ENCODE measurements at places on chromosomes 13 and 19.

GRCh38 chr13:50189450-50189849, 174.2 kb downstream of the KCNRG start:
- DNase-seq = no peak

GRCh38 chr13:51324714-51325420, 14.6 kb upstream of the SERPINE3 start:
- no peak for DNase-seq

GRCh38 chr13:20136781-20137703, 23.8 kb downstream of the GJA3 start:
- DNase-seq = no peak

DNA sequence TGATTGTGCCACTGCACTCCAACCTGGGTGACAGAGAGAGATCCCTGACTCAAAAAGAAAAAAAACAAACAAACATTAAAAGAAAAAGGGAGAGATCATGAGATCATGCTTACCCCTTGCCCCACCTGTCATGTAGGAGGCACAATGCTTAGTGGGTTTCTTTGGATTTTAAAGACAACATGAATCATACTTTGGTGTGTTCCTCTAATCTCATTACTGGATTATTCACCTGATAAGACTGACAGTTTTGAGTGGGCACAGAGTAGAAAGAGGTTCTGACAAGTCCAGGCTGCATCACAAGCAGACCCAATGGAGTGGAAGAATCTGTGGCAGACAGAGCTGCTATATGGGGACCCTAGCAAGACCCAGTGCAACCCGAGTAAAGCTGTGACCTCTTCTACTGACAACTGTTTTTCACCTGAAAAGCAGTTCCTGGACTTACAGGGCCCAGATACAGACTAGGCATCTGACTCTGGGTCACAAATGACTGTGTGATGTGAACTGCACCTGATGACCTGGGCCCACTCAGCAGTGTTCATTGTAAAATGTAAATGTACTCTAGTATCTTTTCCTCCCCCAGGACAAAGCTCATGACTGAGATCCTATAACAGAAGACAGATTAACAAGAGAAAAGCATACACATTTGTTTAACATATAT, 28.9 kb upstream of the USP12 start:
- DNase-seq = no peak

- no peak for DNase-seq
These were observed 181.5 kb downstream of the POSTN start for GRCh38 chr13:37417060-37417441.

GRCh38 chr13:80430561-80430960, 89.6 kb upstream of the SPRY2 start:
- no peak for DNase-seq

DNA sequence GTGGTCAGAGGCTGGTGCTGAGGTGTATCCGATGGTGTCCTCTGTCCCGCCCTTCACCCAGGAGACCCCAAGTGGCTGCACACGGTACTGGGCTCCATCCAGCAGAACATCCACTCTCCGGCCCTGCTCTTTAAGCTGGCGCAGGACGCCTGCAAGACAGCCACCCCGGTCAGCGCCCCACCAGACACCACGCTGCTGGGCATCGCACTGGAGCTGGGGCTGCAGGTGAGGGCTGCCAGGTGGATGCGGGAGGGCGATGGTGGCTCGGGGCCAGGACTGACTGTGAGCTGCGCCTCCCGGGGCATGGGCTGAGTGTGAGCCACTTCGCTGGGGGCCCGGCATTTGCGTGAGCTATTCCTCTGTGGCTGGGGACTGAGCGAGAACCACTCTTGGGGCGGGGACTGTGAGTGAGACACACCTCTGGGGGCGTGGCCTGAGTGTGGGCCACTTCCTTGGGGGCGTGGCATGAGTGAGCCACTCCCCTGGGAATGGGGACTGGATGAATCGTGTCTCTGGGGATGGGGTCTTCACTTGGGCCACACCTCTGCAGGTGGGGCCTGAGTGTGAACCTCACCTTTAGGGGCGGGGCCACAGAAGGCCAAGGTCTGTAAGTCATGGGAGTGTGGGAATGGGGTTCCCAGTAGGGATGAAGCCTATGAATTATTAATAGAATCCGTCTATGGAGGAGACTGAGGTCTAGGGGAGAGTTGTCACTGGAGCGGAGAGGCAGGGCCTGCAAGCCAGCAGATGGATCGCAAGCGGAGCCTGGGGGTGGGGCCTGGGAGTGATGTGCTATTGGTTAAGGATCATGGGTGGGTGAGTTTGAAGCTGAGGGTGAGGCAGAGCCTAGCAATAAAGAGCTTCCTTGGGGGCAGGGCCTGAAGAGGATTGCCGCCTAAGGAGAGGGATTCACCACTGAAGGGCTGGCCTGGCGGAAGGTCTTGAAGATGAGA, 30.5 kb downstream of the ZSWIM4 start:
- DNase-seq = no peak

DNA sequence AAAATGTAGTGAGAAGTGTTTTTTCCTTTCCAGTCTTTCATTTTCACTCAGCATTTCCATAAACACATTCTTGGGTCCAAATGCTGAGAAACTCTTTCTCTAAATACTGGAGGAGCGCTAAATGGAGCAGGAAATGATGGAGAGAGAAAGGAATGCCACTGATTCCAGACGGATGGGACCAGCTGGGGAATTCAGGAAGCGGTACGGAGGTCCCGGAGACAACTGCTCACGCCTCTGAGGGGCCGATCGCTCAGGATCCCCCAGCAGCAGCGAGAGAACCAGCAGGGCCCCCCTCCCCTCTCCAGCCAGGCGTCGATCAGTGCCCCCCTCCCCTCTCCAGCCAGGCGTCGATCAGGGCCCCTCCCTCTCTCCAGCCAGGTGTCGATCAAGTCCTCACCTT, 13.2 kb downstream of the RASA3 start:
- no peak for DNase-seq

DNA sequence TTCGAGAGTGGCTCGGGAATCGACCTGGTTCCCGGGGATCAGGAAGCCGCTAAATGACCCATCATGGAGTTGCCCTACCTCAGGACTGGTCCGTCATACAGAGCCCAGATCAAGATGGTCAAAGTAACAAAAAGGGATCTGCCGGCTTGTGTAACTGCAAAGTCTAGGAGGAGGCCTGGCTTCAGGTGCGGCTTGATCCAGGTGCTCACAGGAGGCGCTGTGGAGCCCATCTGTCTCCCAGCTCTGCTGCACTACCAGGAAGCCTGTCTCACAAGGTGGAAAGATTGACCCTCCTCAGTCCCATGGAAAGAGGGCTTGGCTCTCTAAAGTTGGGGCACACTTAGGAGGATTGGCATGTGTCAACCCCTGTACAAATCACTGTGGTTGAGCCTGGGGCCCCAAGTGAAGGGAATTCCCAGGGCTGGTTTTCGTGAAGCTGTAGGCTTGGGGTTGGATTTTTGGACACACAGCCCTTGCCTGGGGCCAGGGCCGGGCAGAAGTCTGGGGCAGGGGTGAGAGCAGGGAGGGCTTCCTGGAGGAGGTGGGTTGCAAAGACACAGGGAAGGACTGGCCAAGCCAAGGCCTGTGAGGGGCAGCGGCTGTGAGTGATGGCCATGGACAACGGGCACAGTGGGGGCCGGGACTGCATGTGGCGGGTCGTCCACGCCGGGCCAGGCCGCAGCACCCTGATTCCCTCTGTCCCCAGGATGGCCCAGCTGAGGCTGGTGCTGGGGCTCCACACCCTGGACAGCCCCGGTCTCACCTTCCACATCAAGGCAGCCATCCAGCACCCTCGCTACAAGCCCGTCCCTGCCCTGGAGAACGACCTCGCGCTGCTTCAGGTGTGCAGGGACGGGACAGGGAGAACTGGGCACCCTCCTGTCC, 4.2 kb downstream of the GZMM start:
- no peak for DNase-seq

DNA sequence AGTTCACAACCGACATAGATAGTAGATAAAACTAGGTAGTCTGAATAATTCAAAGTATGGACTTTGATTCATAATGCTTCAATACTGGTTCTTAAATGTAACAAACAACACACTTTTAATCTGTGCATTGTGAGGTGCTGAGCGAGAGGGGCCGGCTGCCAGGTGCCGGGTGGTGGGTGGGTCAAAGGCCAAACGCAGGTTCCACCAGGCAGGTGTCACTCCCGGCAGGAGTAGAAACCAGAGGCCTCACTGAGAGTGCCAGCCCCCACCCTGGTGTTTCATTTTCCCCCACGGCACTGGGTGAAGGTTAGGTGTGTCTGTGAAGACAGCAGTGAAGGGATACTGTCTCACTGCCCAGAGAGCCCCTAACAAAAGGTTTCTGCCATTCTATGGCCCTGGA, 4.2 kb upstream of the TUBGCP3 start:
- no peak for DNase-seq

GRCh38 chr19:18847549-18848463, 16.0 kb downstream of the UPF1 start:
- no peak for DNase-seq

Data from activated T-helper 1 cell treated with anti-CD3 and anti-CD28 coated beads, Interleukin-12 subunit alpha, Interleukin-12 subunit beta, Interleukin-2, Interleukin-4 antibody, amounts not matched to agents 30 ng/mL and 10 ng/mL and 1 ng/mL, durations not matched to agents 14 hours and 24 hours and 36 hours (primary cell).